ENCODE measurements at places on chromosomes 1 and 21.

GRCh38 chr1:158227904-158228623, 26.2 kb upstream of the CD1A start:
- no peak for DNase-seq

- DNase-seq: no peak
Measured at GRCh38 chr1:185068341-185068740, 23.0 kb downstream of the RNF2 start.

GRCh38 chr1:6612641-6613360, 730 bp upstream of the PHF13 start:
- no peak for DNase-seq

DNA sequence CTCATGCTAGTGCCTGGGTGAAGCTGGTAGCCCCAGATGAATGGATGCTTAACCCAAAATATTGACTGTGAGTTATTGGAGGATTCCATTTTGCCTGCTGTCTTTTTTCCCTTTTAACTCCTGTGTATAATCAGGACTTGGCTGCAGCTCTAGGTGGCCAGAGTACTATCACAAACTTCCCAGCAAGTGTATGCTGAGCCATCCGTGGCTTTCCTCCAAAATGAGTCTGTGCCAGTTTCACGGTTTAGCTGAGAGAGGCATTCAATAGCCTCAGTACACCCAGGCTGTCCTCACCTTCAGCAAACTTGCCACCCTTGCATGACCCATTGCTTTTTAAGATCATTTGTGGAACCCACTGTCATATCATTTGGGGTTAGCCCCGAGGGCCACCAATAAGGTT, 5.3 kb upstream of the DPT start:
- no peak for DNase-seq

GRCh38 chr1:8816264-8816663, 1.2 kb downstream of the RERE start:
- no peak for DNase-seq

- no peak for DNase-seq
Measured at GRCh38 chr1:48030696-48031365, 33.6 kb upstream of the TRABD2B start.

DNA sequence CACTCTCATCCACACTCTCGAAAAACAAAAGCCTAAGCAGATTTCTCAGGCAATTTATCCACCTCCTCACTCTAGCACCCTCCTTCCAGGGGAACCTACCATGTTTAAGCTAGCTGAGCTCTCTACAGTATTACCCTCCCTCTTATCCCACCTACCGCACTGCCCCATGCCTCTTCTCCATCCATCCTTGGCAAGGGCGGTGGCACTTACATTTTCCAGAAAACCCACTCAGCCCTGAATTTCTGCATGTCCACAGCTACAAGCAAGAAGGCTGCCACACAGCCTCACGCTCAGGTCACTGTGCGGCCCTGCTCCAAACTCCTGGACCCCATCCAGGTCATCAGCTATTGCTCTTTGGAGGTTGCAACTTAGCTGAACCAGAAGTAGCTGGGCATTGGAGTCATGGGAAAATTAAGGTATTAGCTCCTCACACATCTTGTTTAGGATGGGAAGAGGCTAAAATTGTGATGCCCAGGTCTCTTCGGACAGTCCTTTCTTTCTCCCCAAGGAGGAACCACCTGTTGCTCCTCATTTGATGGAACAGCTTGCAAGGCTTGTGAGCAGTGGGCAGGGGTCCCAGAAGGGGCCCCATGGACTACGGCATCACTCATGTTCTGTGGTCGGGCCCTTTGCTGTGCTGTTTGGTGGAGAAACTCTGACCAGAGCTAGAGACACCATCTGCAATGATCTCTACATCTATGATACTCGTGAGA, 1.1 kb downstream of the KLHDC9 start:
- no peak for DNase-seq

- DNase-seq: no peak
Measured at GRCh38 chr1:100292711-100293110, 26.7 kb downstream of the RTCA start.

DNA sequence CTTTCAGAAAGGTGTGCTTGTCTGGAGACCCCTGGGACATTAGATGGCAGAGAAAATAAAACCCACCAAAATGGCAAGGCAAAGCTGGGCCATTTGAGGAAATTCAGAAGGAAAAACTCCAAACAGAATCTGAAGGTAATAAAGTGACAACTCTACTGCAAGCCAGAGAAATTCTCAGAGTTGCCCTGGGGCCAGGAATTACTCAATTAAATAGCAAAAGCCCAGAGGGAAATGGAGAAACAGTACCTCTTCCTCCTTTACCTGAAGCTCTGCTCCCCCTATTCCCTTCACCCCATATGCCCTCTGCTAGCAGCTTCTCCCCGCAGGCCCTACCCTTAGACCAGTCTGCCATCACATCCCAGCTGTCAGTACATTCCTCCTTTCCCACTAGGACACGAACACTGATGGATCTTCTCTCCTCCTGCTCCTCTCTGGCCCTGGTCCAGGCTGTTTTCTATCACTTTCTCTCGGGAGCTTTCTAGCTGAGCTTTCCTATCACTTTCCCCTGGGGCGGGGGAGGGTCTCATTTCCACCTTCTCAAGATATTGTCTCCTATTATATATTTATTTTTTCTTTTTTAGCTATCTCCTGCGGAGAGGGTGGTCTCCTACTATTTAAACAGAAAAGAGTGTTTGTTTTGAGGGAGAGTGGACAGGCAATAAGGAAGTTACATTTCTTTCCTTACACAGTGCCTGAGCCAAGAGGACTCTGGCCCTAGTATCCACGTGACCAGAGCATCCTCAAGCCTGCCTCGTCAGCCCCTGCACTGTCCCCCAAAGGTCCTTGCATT, 47.7 kb upstream of the RBM15 start:
- DNase-seq: no peak

DNA sequence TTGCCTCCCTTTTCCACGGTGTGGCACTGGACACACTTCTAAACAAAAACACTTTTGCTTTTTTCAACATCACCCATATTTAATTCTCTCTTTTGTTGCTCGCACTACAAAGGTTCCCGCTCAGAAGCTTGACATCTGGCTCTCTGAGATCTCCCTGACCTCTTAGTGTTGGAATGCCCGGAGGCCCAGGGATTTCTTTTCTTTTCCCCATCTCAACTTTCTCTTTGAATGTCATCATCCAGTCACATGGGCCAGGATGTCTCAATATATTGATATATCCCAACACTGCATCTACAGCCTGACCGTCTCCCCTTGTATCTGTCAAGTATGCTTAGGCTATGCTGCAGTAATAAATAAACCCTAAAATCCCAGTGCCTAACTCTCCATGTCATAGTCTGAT, 54.3 kb upstream of the DESI2 start:
- DNase-seq: no peak

- peak; percentile 71 for DNase-seq
Measured at GRCh38 chr1:154328318-154329151, 3.2 kb downstream of the ATP8B2 start.

GRCh38 chr1:103110701-103111100, 2.4 kb upstream of the COL11A1 start:
- DNase-seq: no peak

GRCh38 chr21:42039911-42040351, 29.8 kb upstream of the ZBTB21 start:
- no peak for DNase-seq

GRCh38 chr1:1463312-1463711, 8.3 kb upstream of the ATAD3B start:
- DNase-seq: no peak

GRCh38 chr1:50333595-50333974, 89.7 kb downstream of the DMRTA2 start:
- DNase-seq: no peak

GRCh38 chr1:218112862-218113261, 172.2 kb upstream of the RRP15 start:
- DNase-seq: no peak

GRCh38 chr1:221169447-221169889, 290.2 kb downstream of the HLX start:
- DNase-seq: no peak

DNA sequence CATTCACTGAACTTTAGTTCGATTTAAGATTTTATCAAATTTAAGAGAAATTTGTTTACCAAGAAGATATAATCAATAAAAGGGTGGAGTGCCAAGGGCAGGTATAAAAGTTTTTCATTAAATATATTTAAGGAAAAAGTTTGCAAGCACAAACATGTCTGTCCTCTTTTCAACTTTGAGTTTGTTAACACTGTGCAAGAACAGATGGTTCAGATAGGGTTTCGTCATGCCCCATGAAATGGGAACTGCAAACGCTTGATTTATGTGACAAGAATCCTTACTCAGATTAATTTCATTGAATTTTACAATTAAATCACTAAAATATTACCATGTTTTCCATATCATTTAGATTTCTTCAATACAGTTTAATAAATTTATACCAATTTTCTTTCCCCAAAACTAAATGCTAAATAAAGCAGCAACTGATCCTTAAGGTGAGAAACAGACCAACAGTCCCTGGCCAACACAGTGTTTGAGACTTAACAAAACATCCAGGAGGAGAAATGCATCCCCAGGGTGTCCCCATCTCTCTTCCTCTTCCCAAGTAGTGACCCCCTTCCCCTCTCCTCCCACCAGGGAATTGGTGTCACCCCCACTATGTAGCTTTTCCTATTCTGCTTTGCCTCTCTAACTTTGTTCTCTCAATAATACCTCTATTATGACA, 292.9 kb downstream of the LTN1 start:
- DNase-seq: no peak

DNA sequence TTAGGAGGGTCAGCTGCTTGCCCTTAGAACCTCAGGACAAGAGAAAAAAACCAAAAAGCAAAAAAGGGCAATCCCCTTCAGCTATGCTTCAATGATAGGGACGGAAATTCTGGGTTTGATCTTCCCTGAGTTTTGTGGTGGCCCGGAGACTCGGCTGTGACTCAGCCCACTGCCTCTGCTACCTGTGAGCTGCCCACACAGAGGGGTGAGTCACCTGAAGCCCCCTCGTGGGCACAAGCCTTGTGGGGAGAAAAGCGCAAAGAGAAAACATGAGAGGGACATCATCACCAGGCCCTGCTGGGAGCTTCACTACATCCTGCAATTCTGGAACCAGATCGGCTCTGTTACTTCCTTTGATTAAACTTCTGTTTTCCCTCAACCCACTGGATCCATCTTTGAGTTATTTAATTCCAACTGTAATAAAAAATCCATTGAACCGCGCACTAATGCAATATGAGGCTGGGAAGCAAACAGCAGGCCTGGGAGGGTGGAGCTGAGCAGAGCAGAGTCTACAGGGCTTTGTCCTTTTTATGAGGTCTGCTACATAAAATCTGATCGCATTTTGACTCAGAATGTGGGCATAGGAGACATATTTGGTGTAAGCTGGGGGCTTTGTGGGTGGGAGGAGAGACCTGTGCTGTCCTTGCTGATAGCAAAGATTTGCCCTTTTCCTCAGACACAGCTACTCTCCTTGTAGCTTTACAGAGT, 58.7 kb upstream of the STUM start:
- no peak for DNase-seq

DNA sequence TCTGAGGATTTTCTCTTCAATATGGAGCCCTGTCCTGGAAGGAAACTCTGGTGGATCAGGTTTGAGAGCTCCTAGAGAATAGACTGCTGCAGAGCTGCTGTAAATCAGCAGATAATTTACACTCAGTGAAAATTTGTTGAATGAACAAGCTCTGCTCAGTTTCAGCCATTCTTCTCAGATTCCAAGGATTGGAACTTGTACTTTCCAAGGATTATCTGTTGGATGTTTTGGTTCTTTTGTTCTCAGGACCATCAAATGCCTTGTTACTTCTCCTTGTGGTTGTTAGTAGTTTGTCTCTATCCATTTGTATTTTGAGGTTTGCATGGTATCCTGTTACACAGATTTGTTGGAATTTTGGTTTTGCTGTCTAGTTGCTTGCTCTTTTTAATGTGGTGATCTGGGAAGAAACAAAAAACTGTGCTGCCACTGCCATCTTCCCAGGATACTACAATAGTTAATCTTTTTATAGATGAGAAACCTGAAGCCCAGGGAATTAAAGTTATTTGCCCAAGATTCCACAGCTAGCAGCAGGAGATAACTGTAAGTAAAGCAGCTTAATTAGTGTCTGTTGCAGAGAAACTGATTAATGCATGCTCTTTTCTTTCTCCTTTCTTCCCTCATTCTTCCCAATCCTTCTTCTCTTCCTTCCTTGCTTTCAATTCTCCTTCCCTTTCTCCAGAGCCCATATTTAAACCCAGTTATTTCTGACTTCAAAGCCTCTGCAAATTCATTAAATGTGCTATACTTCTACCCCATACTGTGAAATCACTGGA, 21.7 kb upstream of the KIFAP3 start:
- no peak for DNase-seq

- DNase-seq: no peak
Measured at GRCh38 chr1:221805121-221805520, 63.2 kb upstream of the DUSP10 start.

- no peak for DNase-seq
Measured at GRCh38 chr1:19418503-19418971, 66.8 kb downstream of the CAPZB start.

GRCh38 chr1:17011092-17011438, 663 bp downstream of the ATP13A2 start:
- DNase-seq: no peak

- no peak for DNase-seq
Measured at GRCh38 chr1:91427741-91428140, 23.1 kb upstream of the HFM1 start.

Measured in amniotic stem cell (primary cell).